ENCODE measurements at places on chromosomes 5 and 9. TPM values are rescaled to one million over a fixed set of nuclear protein-coding genes. Genes with fewer than 3 reads are reported as not detected.

The TRIM36 gene
- total RNA-seq = 0.15 TPM

The HRH2 gene
- not detected for total RNA-seq

The CXCL14 gene
- total RNA-seq = not detected

The SCGB3A2 gene
- total RNA-seq = not detected

The SLC34A1 gene
- not detected for total RNA-seq

The TMC1 gene
- 9.0 TPM for total RNA-seq

The EQTN gene
- total RNA-seq = not detected
